ENCODE measurements at places on chromosomes 2 and 18.

- DNase-seq, result no peak
These were observed 489.1 kb downstream of the CNTNAP5 start for GRCh38 chr2:124514236-124514635.

GRCh38 chr18:63236406-63236805 lies 83.2 kb downstream of the BCL2 start:
- DNase-seq, result no peak

DNA sequence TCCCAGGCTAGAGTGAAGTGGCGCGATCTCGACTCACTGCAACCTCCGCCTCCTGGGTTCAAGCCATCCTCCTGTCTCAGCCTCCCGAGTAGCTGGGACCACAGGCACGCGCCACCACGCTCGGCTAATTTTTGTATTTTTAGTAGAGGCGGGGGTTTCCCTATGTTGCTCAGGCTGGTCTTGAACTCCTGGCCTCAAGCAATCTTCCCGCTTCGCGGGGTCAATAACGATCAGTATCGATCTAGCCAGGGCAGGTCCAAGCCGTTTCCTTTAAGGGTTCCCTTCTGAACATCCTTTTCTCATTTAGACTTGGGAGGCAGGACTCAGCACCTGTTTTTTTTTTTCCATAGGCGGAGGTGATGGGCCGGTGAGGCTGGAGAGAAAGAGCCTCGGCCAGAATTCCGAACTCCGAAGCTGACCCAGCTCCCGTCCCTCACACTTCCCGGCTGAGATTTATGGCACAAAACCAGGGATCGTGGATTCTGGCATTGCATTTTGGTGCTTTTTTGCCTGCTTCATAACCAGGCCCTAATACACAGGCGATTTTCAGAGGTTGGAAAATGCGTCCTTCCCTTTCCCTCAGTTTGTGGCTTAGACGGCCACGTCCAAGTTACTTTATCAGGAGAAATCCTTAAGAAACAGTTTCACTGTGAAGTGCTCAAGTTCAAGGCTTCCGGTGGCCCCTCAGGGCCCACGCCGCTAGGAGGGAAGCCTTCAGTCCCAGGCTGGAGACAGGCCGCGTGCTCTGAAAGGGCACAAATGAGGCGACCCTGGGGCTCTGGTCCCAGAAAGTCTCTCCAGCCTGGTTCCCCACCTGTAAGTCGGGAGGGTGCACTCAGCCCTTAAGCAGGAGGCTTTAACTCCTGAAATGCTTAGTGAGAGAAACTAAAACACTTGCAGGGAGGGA lies 998 bp upstream of the SLC66A3 start:
- DNase-seq, result no peak

DNA sequence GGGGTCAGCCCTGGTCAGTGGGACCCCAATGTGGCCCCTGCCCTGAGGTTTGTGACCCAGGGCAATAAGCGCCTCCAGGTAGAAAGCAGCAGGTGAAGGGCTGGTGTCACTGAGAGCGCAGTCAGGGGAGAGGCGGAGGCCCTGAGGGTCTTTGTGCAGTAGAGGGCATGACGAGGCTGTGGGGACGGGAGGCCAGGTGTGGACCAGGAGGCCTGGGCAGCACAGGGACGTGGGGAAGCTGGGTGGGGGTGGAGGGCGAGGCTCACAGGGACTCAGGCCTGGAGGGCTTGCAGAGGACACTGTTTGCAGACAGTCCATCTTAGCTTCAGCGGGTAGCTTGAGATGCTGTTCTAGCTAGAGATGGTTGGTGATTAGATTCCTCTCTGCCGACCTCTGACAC lies 32.0 kb downstream of the TRAF3IP1 start:
- DNase-seq, result no peak

DNA sequence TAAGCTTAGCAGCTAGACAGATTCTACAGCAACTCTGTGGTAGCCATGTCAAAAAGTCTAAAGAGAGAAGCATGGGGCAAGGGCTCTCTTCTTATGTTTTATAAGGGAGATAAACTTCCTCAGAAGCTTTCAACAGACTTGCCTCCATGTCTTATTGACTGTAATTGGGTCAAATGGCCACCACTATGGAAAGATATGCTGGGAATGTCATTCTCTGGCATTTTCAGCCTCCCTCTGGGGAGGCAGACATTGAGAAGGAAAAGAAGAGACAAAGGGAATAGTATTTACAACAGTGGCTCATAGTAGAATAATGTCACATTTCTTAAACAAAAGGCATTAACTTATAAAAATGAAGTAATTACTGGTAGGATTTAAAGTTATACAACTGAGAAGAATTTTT lies 1964.5 kb upstream of the PIK3C3 start:
- no peak for DNase-seq

GRCh38 chr2:191951832-191952231 lies 104.9 kb upstream of the CAVIN2 start:
- DNase-seq, result no peak

- DNase-seq, result no peak
These were observed 66.6 kb upstream of the ZEB2 start for GRCh38 chr2:144586476-144586875.

DNA sequence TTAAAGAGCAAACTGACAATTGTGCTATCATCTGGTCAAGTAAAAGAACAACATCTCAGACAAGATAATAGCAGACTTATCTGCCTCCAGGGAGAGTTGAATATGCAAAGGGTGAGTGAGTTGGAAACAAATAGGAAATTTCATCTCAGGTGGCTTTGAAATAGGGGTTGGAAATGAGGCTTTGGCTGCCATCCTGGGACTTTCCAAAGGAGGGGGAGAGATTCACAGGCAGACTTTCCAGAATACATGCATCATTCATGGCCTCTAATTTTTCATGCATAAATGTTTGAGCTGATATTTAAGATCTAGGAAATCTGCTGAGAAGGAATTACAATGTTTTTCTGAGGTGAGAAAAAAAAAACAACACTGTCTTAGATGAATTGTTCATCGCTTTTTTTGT lies 300.5 kb downstream of the ALK start:
- DNase-seq, result no peak

GRCh38 chr2:241865957-241866789 lies 3.4 kb upstream of the RTP5 start:
- no peak for DNase-seq

GRCh38 chr2:86293612-86294011 lies 43.8 kb downstream of the REEP1 start:
- peak; percentile 15 for DNase-seq

DNA sequence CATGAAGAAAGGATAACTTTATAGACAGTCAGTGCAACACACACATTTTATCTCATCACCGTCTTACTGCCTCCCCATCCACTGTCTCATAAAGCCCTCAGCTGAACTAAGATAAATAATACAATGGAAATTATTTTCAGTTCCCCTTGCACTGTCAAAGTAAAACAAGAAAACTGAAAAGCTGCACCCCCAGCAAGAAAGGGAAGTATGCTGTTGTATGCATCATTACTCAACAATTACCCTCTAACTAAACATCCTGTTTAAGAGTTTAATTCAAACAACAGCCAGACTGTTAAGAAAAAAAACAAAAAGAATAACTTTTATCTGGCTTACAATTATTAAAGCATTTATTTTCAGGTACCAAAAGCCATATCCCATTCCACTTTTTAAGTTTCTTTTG lies 25.0 kb downstream of the MPPE1 start:
- no peak for DNase-seq

GRCh38 chr2:25982273-25982967 lies at the start of gene KIF3C:
Gene KIF3C, minus strand, starts transcription at chr2:25982497. Its CDS starts 580 bp downstream, at chr2:25981917.
- DNase-seq, result peak; percentile 79

GRCh38 chr2:38988716-38989115 lies 99.0 kb downstream of the ARHGEF33 start:
- no peak for DNase-seq

DNA sequence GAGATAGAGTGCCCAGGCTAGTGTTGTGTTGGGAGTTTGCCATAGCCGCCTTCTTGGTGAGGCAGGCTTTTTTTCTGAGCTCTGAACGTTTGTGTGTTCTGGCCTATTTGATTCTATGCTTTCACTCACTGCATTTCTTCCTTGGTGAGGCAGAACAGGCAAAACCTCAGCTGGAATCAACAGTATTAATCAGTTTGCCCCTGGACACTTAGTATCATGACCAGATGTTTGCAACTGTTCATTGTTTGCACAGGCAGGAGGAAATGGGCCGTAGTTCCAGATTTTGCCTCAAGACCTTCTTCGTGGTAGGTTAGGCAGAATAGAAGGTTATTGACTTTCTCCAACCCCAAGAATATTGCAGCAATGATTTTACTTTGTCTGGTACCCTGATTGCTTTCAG lies 218.1 kb upstream of the RASGRP3 start:
- no peak for DNase-seq

- DNase-seq, result no peak
These were observed 69.3 kb downstream of the KCNG2 start for GRCh38 chr18:79866889-79867574.

- DNase-seq, result no peak
These were observed 5.2 kb downstream of the KLHL29 start for GRCh38 chr2:23390152-23390551.

DNA sequence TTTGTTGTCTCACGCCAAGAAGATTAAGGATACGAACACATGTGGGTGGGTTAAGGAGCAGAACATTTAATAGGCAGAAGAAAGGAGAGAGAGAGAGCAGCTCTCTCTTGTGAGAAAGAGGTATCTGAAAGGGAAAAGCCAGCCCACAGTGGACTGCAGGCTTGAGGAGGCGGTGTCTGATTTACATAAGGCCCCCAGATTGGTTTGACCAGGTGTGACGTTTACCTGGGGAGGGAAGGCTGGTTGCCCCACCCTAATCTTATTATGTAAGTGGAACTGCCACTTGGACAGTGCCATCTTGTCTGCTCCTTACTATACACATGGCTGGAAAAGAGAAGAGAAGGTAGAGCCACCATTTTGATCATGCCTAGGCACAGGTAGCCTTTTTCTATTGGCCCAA lies 189.2 kb downstream of the NCK2 start:
- no peak for DNase-seq

DNA sequence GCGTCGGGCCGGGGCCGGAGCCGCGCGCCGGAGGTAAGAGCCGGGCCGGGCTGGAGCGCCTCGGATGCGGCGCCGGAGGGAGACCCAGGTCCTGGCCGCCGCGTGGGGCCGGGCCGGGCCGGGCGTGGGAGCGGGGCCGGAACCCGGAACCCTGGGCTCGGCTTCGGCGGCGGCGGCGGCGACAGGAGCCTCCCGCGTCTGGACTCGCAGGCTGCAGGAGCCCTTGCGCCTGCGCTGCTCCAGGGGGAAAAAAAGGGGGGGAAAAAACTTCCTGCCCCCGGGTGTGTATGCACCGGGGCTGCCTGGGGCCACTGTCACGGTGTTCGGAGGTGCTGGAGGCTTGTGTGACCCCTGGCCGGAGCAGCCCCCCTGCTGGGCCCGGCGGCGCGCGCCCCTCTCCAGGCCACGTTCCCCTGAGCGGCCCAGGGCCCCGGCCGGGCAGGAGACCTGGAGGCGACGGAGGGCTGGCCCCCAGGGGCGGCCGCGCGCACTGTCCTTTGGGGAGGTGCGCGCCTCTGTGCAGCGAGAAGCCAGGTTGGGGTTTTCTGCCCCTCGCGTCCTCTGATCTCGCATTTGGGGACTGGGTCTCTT lies 864 bp downstream of the KLHL29 start:
- no peak for DNase-seq

GRCh38 chr18:38022234-38022633 lies 456.6 kb upstream of the CELF4 start:
- no peak for DNase-seq

- no peak for DNase-seq
These were observed 463.5 kb upstream of the NETO1 start for GRCh38 chr18:73331212-73331772.

- peak; percentile 30 for DNase-seq
These were observed 458.8 kb downstream of the METTL4 start for GRCh38 chr18:2112435-2113045.

GRCh38 chr2:120346026-120346666 lies at the start of gene INHBB:
Gene INHBB, plus strand, starts transcription at chr2:120346136. Its CDS starts 53 bp downstream, at chr2:120346189.
- DNase-seq, result no peak

- peak; percentile 99 for DNase-seq
These were observed 14.6 kb upstream of the ITGAV start for GRCh38 chr2:186575302-186575701.

DNA sequence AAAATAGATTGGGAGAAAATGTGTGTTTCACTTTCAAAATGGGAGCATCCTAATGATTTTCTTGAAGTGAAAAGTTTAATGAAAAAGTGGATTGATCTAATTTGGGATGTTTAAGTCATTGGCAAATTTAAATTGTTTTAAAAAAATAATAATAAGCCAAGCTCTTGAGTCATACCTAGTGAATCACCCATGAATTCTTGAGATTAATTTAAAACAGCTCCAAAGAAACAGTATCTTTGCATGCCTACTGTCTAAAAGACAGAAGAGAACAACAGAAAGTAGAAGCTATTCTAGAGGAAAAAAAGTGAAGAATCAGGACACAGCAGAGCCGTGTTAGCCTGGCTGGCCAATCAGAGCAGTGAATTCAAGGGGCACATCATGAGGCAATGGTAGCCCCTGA lies 7.7 kb downstream of the ACVR1C start:
- no peak for DNase-seq

DNA sequence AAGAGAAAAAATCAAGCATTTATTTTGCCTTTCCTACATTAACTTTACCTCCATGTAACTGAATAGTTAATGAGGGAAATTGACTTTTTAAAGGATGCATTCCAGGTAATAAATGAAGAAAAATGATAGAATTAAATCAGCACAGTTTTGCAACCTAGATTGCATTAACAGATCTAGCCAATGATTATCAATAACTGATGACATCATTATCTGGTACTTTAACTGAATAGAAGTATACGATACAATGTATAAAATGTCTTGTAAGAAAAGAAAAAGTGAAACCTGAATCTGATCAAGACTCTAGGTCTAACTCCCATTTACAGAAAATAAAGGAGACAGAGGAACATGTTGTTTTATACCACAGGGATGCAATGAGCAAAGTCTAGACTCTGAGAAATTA lies 126.0 kb upstream of the XPO1 start:
- DNase-seq, result no peak

DNA sequence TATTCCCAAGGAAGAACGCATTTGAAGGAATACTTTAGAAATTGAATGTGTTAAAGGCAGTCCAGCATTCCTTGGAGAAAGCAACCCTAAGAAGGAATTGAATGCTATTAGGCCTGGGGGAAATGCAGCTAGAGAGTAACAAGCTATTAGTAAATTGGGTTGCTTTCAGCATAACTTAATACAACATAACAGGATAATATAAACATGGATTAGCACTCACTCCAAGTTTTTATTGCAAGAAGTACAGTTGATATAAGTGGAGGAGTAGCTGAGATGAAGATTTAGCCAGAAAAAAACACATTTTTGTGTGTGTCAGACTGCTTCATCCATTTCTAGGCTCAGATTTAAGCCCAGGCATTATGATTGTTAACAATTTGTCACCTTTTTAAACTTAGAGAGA lies 314.6 kb downstream of the MEIS1 start:
- no peak for DNase-seq

DNA sequence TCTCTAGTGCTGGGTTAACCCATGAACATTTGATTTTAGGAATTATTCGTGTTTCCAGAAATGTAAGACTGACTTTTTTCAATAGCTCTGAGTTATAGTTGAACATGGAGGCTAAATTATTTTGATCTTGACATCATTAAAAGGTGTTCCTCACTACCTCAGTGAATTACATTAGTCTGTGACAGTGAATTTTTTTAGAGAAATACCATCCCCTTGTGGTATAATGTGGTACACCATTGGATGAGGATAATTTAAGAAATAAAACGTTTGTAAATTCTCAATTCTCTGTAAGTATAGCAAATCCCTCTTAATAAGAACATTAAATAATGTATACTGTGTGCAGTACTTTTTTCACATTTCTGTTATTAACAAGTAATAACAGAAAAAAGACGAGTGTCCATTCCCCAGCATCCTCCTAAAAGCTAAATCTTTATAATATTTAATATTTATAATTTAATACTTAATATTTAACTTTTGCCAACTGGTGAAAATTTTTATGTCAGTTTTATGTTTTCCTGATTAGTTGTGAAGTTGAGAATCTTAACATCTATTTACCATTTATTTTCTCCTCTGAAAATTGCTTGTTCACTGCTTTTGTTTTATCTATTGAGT lies 70.3 kb upstream of the CWC22 start:
- no peak for DNase-seq
